Breast epithelium (tissue), 4 donors: ENCODE measurements at places on chromosomes 12 and 14. TPM values are rescaled to one million over a fixed set of nuclear protein-coding genes. Genes with fewer than 3 reads are reported as not detected.

Gene TMBIM6
- 620 TPM for total RNA-seq

GRCh38 chr14:55855751-55856150, 262.5 kb upstream of the PELI2 start:
- no peaks in the 10 kb centered on the region for H3K27me3 ChIP-seq
- DNase-seq = no peak
- H3K4me1 ChIP-seq = no peaks in the 10 kb centered on the region
- no peaks in the 10 kb centered on the region for H3K36me3 ChIP-seq

DNA sequence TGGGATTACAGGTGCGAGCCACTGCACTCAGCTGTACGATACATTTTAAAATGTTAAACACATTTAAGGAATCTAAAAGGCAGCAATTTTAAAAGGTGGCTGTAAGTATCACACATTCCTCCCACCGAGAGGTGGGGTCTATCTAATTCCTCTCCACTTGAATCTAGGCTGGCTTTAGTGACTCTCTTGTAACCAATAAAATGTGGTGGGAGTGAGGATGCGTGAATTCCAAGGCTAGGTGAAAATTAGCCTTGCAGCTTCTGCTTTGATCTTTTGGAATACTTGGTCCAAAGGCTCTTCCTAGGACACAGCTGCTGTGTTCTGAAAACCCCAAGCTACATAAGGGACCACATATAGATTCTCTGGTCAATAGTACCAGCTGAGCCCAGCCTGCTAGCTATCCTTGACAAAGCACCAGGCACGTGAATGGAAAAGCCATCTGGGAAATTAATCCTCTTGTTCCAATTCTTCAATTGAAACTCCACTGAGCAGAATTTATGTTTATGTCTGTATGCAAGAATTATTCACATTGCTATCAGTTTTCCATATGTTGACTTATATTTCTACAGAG, 8.8 kb upstream of the GPRC5D start:
- H3K27me3 ChIP-seq = no peaks in the 10 kb centered on the region
- H3K4me1 ChIP-seq = no peaks in the 10 kb centered on the region
- DNase-seq = no peak
- no peak overlapping the region for H3K4me3 ChIP-seq
- no peaks in the 10 kb centered on the region for H3K36me3 ChIP-seq

- H3K4me1 ChIP-seq = no peaks in the 10 kb centered on the region
- DNase-seq = no peak
- H3K27me3 ChIP-seq = no peaks in the 10 kb centered on the region
- no peak overlapping the region for H3K4me3 ChIP-seq
Observed at GRCh38 chr14:101620031-101620788, 58.9 kb downstream of the DIO3 start.

Gene OASL
- total RNA-seq = 1.0 TPM

DNA sequence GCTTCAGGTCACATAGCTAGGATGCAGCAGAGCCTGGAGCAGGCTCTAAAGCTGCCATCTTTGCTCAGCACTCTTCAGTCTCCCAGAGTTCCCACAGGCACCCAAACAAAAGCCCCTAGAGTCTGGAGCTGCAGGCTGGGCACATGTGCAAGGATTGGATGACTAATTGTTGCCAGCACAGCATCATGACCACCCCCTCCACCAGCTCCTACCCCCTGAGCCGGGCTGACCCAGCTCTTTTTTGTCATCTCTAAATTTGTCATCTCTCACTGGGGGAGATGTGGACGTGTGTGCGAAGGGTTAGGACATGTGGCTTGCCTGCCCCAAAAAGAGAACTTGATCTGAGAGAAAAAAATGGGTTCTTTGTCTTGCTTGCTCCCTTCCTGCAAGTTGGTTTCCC, 4.3 kb upstream of the MMP19 start:
- no peaks in the 10 kb centered on the region for H3K36me3 ChIP-seq
- H3K4me3 ChIP-seq = no peak overlapping the region
- DNase-seq = no peak
- peaks cover 8% of the 10 kb centered on the region for H3K4me1 ChIP-seq

DNA sequence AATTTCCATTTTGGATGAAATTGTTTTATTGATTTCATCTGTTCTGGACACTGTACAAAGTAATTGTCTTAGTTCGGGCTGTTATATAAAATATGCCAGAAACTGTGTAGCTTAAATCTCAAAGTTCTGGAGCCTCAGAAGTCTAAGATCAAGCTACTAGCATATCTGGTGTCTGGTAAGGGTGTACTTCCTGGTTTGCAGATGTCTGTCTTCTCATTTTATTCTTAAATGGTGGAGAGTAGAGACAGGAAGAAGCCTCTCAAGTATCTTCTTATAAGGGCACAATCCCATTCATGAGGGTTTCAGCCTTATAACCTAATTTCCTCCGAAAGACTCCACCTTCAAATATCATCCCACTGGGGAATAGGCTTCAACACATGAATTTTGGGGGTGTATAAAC, 51.3 kb downstream of the MON2 start:
- H3K4me3 ChIP-seq = no peak overlapping the region
- no peak for DNase-seq

Gene HOXC13
- total RNA-seq = 0.98 TPM
